Sciatic nerve (tissue), 2 donors: ENCODE measurements at places on chromosomes 1 and 21.

DNA sequence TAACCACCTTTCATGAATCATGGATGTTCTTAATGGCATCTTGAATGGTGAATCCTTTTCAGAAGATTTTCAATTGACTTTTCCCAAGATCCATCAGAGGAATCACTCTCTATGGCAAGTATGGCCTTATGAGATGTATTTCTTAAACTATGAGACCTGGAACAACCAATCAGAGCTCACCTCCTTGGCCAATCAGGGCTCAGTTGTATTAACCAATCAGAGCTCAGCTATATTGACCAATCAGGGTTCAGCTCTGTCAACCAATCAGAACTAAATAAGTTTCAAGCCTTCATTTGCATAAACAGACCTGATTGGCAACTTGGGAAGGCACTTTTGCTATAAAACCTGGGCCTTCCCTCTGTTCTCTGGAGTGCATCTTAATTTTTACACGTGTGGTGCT lies 13.6 kb upstream of the FAM3B start:
- DNase-seq = no peak

DNA sequence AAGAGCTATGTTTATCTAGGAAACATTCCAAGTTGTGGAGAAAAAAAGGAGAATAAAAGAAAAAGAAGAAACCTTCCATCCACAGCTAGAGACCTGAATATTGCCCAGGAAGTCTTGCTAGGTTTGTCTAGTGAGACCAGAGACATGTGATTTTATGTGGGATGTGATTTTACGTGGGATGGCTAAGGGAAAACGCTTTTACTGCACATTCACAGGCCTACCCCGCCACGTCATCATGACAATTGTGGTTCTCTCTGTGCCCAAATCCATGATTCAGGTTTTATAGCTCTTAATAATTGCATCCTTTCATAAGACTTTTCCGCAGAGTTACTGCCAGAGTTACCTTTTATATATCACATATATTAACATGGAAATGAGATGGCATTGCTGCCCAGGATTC lies 86.4 kb upstream of the SSX2IP start:
- DNase-seq = no peak

DNA sequence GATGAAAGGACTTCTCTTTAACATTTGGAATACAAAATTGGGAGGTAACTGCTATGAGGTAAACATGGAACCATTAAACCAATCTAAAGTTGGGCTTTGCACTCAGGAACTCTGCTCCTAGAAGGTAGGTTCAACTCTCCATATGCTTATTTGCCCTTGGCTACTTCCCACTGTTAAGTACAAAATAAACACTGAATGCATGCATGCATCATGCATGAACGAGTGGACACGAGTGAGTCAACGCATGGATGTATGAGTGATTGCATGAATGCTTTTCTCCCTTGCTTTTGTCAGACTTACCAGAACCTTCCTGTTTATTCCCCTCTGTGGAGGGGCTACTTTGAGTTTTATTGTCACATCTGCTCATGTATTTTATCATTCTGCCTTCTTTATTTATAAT lies 42.4 kb upstream of the RUNX1 start:
- DNase-seq = no peak

DNA sequence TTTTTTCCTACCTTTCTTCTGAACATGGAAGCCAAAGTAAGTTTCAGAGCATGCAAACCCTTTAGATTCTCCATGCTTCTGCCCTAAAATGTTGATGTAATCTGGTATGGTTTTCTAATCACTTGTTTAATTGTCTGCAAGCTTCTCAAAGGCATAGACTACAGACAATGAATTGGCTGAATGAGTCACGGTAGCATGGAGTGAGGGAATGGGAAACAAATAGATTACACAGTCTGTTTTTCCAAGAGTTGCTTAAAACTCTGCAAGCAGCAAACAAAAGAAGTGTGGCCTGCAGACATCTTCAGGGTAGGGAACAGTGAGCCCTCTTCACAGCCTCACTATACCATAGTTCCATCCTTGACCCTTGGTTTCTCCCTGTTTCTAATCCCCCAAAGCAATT lies 326.0 kb downstream of the BARHL2 start:
- no peak for DNase-seq

GRCh38 chr21:30148906-30149305 lies 17.7 kb downstream of the CLDN17 start:
- no peak for DNase-seq

- DNase-seq = no peak
Measured at GRCh38 chr1:16076031-16076864, 2.8 kb upstream of the FAM131C start.

GRCh38 chr21:31553926-31554325 lies 105.6 kb upstream of the SOD1 start:
- DNase-seq = no peak
